Right kidney (tissue), 9 donors: ENCODE measurements at places on chromosomes 2 and 18.

DNA sequence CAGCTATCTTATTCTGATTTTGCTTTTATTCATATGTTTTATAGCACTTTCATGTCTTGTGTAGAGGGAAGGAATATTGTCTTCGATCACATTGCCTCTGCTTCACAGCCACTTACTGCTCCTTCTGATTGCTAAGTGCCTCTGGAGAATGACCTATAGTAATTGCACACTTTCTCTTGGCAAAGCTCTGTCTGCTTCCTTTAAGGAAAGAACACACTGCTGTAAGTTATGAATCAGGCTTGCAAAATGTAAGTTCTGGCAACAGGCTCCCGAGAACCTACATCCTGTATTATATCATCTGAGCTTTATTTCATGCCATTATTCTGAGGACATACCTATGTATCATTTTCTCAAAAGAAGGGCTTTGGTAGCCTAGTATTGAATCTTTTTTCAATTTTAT lies 170.7 kb downstream of the ZNF804A start:
- DNase-seq, result no peak

DNA sequence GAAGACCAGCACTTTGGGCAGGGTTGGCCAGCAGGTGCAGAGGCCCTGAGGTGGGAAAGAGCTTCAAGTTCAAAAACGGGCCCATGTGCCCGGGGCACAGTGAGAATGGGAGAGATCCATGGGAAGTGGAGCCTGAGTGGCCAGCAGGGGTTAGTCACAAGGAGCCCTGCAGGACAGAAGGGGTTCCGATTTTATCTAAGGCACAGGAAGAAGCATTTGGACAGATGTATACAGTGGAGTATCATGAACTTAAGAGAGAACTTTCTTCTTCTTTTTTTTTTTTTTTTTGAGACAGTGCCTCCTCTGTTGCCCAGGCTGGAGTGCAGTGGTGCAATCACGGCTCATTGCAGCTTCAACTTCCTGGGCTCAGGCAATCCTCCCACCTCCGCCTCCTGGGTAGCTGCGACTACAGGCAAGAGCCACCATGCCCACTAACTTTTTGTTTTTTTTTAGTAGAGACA lies 24.0 kb downstream of the WIPF1 start:
- no peak for DNase-seq

DNA sequence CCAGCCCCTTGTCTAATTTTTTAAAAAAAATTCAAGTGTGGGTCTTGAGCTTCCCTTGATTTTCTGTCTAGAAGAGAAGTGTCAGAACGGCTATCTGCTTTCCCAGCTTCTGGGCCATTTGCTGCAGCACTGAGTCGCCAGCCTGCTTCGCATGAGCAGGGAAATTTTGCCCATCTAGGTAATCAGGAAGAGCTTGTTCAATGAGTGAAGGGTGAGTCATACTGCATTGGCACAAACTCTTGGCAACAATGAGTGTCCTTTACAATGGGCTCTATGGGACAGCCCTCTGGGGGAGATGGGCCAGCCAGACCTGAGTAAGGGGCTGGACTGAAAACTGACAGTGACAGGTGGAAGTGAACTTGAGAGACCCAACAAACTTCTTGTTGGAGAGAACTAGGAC lies 2.4 kb upstream of the RNF144A start:
- no peak for DNase-seq

- DNase-seq, result no peak
Observed at GRCh38 chr18:25464227-25464626, 112.3 kb upstream of the ZNF521 start.

DNA sequence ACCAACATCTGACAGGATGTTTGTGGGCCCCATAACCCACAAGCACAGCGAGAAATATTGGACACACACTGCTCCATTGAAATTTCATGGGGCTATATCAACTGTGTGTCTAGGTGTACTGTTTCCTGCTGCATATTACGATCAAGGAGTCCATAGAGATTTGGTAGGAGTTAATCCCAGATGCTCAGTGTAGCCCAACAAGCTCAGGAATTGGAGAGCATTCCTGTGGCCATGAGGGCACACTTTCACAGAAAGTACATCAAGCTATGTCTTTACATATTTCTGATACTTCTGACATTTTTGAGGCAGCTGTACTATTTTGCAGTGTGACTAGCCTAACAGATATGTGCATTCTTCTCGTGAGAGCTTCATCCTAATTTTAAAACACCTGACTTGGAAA lies 473.1 kb downstream of the PTH2R start:
- no peak for DNase-seq
